ENCODE measurements at places on chromosomes 5 and 9. TPM values are rescaled to one million over a fixed set of nuclear protein-coding genes. Genes with fewer than 3 reads are reported as not detected.

MLANA gene
- total RNA-seq, result not detected

TRPM3 gene
- 0.60 TPM for total RNA-seq

- no peak for DNase-seq
Measured at GRCh38 chr5:157484768-157485167, 24.8 kb downstream of the NIPAL4 start.

GRCh38 chr5:81070571-81071255, 110.5 kb downstream of the RASGRF2 start:
- DNase-seq, result no peak

DNA sequence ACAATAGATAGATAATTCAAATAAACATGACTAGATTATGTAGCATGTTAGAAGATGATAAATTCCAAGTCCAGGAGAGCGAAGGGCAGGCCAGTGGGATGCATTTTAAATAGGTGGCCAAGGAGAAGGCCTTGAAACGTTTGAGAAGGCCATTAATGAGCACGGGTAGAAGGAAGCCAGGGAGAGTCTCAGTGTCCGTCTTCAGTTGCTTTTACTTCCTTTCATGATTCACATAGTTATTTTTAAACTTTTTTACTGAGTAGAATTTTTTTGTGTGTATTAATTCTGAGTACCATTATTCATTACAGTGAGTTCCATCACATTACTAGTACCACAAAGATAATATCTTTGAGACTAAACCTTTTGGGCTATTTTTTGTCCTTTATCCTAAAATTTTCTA, 259.2 kb downstream of the ARRDC3 start:
- DNase-seq, result no peak

- no peak for DNase-seq
Measured at GRCh38 chr9:109843641-109844040, 63.6 kb downstream of the PALM2AKAP2 start.

DNA sequence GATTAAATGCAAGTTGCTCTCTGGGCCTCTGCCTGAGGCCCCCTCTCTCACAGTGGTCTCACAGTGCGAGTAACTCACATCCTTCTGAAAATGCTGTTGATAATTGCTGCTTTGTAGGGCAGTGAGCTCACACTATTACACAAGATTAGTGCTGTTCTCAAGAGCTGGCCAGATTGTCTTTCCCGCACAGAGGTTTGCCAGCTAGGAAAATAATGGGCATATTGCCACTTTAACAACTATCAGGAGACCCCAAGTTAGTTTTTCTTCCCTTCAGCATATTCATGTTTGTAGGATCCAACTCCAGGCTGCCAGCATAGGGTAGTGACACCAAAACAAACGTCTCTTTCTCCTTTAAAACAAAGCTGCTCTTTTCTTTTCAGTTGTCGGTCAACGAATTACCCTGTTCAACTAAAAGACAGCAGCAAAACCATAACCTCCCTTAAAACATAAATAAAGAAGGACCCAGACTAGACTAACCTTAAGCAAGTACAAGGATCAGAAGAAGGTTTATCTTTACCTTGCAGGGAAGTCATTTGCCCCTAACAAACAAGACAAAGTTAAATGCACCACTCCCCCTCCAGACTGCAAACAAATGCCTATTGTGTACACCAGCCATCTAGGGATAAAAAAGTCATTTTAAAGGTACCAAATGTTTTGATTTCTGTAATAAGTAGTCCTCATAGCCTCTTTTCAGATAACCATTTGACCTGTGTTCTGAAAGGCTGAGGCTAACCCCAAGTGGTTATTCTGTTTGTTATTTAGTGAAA, 91.4 kb downstream of the VCAN start:
- DNase-seq, result peak; percentile 16

DDX31 gene
- 13.1 TPM for total RNA-seq

DNA sequence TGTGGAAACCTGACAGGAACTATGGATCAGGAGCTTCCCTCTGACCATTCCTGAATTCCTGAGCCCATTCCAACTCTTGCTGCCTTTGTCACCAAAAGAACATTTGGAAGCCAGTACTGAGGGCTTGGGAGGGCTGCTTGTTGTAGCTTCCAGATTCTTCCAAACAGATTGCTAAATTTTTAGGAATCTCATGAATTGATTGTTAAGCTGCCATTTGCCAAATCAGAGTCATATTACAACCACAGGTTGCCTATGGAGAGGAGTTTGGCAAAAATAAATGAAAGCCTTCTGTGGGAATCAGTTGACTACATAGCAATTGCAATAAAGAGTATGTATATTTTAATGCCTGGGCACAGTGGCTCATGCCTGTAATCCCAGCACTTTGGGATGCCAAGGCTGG, 39.2 kb upstream of the SLC28A3 start:
- DNase-seq, result no peak

DNA sequence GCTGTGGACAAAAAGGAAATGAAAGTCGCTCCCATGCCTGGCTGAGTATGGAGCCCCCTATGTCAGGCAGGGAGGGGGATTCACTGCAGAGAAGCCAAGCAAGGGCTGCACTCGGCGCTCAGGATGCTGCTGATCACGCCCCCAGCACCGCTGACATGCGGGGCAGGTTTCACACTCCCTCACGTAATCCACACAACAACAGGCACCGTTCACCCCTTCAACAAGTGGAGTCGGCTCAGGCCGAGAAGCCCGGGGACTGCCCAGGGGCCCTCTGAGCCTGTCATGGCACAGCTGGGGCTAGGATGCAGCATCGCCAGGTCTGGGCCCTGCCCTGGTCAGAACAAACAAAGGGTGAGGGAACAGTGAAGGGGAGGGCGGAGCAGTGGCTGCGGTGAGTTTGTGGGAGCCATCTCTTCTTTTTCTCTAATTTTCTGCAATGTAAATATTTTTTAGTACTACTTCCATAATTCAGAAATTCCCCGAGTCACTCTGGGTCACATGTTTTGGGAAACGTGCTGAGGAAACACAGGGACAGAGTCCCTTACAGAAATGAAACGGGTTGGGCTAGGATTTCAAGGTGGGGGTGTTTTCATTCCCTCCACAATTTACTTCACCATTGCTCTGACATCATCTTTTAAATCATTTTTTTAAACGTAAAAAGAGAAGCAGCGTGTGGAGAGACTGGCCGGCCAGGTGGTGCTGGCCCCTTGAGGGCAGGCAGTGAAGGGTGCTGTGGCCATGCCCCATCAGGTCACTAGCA, 49.8 kb downstream of the PRRT1B start:
- DNase-seq, result no peak

GRCh38 chr9:136142859-136143214, 24.2 kb upstream of the TMEM250 start:
- no peak for DNase-seq

SPINK6 gene
- not detected for total RNA-seq

- no peak for DNase-seq
Measured at GRCh38 chr9:69895659-69896058, 75.0 kb downstream of the CFAP95 start.

ZSWIM6 gene
- 12.7 TPM for total RNA-seq

- DNase-seq, result no peak
Measured at GRCh38 chr5:138303372-138303771, 28.2 kb downstream of the CDC25C start.

SLU7 gene
- 62.5 TPM for total RNA-seq

DNA sequence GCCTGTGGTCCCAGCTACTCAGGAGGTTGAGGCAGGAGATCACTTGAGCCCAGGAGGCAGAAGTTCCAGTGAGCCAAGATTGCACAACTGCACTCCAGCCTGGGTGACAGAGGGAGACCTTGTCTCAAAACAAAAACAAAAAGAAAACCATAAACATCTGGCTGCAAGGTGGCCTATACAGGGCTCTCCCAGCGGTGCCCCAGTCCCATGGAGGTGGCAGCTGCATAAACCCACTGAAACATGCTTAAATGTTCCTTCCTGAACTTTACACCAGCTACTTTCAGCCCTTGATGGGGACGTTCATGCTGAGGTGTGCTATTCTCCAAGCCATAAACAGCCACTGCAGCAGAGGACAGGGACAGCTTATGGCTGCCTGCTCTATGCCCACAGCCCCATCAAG, 35.6 kb downstream of the DROSHA start:
- no peak for DNase-seq

ADAMTSL1 gene
- total RNA-seq, result 18.2 TPM

DNA sequence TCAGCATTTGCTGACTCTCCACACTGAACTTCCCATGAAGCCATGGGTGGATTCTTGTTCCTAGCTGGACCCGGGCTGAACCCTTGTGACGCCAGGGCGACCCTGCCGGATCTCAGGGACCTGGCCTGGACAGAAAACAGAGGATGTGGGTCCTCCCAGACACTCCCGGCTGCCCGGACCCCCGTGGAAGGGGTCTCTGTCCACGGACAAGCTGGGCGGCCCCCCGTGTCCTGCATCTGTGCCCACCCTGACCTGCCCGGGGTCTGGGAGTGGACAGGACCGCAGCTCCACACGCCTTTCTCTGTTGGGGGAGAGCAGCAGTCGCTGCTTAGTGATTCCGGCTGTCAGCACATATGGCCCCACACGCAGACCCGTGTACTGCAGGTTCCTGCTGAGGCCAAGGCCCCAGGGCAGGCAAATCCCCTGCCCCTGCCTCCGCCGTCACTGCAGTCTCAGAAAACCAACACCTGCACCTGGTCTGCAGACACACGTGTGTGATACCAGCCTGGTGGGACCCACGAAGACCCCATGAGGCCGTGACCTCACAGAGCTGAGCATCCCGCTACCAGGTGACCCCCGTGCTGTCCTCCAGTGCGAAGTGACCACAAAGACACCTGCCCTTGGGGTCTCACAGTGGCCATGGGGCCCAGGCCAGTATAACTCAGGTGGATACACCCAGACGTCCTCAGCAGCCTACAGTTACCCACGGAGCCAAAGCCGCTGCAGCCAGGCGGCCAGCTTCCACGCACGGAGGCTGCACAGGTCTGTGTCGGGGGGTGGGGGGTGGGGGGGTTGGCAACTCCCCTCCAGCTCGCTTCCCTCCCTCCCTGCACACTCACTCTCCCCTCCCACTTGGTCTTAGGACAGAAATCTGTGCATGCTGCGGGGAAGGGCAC, 50.6 kb downstream of the NKD2 start:
- no peak for DNase-seq

FUT7 gene
- not detected for total RNA-seq

HTR1A gene
- 0.57 TPM for total RNA-seq

FAT2 gene
- 0.40 TPM for total RNA-seq

GRCh38 chr5:137036640-137037039, 462.5 kb downstream of the SPOCK1 start:
- no peak for DNase-seq

DIRAS2 gene
- total RNA-seq, result 1.1 TPM

GRCh38 chr5:36734422-36734821, 128.0 kb downstream of the SLC1A3 start:
- peak; percentile 53 for DNase-seq

RASA1 gene
- 25.8 TPM for total RNA-seq

- DNase-seq, result no peak
Measured at GRCh38 chr9:7370381-7370780, 429.2 kb downstream of the DMAC1 start.

DNA sequence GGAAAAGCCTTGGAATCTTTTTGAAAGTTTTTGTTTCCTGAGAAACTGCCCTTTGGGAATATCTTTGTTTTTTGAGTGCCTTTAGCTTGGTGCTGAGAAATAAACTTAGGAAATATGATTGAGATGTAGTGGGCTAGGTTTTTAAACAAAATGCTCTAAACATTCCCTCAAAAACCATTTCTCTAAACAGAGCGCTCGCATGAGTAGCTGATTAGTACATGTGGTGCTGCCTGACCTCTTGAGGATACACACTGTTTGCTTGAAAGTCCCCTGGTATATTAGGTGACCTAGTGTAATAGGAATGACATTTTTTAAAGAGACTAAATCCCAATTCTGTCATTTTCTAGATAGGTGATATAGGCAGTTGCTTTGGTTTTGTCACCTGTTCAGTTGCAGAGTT, 132.3 kb downstream of the ADAMTSL1 start:
- DNase-seq, result no peak

DNA sequence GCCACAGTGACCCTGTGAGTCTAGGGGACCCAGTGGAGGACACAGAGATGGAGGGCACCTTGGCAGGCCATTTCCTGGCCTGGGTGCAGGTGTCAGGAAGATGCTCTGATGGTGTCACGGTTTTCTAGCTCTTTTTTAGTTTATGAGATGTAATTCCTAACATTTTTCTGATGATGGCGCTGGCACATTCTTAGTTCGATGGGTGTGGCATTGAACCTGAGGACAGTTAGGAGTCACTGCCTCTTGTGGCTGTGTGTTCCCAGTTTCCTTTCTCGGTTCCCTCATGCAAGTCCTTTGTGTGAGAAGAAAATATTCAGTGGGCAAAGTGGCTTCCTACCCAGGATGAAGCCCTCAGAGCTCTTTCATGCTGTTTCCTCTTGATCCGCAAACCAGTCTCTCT, 129.4 kb upstream of the ICE1 start:
- DNase-seq, result no peak

SSBP2 gene
- 23.7 TPM for total RNA-seq

CCDC192 gene
- not detected for total RNA-seq

- no peak for DNase-seq
Measured at GRCh38 chr5:158773161-158773560, 326.6 kb downstream of the EBF1 start.

DNA sequence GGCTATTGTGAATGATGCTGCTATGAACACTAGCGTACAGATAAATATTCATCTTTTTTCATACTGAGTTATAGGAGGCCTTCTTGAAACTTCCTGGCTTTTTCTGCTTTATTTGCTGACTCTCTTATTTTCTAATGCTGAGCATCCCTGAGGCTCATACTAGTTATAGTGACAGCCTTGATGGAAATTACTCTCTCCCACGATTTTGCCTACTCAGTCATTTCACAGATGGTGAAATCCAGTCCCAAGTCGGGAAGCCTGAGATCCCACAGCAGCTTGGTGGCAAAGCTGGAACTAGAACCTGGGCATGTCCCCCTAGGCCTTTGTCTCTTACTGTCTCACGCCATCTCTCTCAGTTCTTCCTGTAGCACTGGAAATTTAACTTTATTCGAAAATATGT, 22.4 kb downstream of the NANS start:
- no peak for DNase-seq

LRRC26 gene
- 1.1 TPM for total RNA-seq

GFI1B gene
- total RNA-seq, result not detected

DNA sequence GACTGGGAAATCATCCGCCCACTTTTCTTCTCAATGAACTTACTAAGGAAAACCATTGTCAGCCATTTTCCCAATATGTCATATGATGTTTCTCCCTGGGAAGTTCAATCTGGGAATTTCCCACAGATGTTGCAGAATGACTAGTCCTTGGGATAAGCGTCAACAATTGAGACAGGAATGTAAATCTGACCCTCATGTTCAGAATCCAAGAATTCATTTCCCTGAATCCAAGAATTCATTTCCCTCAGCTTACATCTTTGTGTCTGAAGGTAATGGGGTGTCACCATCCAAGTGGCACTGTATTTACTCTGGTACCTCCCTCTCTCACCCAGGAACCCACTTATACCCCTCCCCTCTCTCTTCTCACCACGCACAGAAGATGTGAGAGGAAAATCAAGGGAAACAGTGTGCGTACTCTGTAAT, 7.4 kb downstream of the KLF9 start:
- DNase-seq, result no peak

OR1N2 gene
- not detected for total RNA-seq

All from hepatocyte (in vitro differentiated cells).